Skeletal muscle cell (primary cell): ENCODE measurements at places on chromosomes 7 and 10.

DNA sequence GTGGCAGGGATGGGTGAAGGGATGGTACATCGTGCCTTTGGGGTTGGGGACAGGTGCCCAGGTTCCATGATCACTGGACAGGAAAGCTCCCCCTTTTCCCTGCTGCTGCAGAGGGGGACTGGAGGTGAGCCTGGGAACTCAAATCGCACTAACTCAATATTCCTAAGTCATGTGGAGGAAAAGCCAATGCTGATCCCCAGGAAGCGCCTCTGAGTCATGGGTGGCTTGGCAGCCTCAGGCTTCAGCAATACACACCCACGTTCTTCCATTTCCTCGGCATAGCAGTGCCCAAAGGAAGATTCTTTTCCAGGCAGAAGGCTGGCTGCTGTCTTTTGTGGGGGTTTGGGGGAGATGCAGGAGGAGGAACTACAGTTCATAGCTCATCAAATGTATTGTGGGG, 165.8 kb downstream of the CCDC3 start:
- DNase-seq, result no peak

- no peak for DNase-seq
Measured at GRCh38 chr7:372932-373791, 83.2 kb downstream of the FOXL3 start.

- no peak for DNase-seq
Measured at GRCh38 chr7:45184326-45185027, 26.9 kb downstream of the RAMP3 start.

- DNase-seq, result no peak
Measured at GRCh38 chr10:73494213-73494612, 1.6 kb downstream of the PPP3CB start.

DNA sequence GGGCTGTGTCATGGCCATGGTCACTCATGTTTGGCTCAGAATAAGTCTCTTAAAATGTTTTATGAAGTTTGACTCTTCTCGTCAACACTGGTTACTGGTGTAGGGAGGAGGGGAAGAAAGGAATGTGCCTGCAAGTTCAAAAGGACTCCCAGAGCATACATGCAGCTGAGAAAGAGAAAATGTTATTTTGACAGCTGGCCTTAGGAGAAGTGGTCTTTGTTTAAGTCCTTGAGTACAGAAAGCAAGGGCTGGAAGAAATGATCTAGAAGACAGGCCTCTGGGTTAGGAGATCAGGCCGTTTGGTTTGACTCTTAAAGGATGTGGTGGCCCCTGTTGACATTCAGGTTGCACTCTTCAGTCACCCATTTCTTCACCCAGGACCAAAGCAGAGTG, 245.5 kb downstream of the REEP3 start:
- peak; percentile 48 for DNase-seq

DNA sequence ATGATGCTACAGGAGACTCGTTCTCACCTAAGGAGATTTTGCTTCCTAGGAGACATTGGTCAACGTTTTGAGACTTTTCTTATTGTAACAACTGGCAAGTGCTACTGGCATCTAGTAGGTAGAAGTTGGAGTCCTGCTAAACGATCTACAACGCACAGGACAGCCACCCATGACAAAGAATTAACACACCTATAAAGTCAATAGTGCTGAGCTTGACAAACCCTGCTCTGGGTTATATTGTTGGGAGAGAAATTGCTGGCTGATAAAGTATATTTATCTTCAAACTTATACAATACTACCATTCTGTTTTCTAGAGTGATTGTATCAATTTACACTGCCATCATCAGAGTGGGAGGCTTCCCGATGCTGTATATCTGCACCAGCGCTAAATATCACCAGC, 57.8 kb downstream of the SAMD9 start:
- no peak for DNase-seq

DNA sequence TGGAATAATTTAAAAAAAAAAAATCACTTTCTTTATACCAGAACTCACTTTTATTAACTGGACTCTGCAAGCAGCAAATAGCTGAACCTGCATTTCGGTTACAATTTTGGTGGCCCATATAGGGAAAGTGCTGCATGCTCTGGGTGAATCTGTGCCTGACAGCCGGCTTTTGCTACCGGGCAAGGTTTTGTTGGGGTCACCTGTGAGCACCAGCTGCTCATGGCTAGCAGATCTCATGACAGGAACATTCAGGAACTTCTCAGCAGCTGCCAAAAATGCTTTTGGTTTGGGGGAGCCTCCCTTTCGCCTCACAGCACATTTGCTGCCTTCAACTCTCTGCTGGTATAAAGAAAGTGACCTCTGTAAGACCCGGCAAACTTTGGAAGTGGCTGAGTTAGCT, 13.2 kb upstream of the CREB3L2 start:
- no peak for DNase-seq

GRCh38 chr10:45373003-45373575, 927 bp upstream of the ALOX5 start:
- no peak for DNase-seq

DNA sequence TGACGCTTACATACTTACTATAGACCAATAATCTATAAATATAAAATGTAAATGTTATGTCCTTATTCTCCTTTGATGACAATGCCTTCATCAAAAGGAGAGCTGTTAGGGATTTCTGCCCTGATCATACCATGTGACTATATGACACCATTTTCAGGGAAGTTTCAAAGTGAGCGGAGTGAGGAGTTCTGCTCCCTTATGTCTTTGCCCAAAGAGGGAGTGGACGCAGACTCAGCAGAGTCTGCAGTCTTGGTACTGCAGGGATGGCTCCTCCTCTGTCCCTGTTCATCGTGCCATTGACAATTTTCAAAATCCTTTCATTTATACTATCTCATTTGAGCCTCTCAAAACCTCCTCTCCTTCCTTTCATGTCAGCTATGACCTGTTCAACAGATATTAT, 27.9 kb downstream of the HYAL4 start:
- no peak for DNase-seq

DNA sequence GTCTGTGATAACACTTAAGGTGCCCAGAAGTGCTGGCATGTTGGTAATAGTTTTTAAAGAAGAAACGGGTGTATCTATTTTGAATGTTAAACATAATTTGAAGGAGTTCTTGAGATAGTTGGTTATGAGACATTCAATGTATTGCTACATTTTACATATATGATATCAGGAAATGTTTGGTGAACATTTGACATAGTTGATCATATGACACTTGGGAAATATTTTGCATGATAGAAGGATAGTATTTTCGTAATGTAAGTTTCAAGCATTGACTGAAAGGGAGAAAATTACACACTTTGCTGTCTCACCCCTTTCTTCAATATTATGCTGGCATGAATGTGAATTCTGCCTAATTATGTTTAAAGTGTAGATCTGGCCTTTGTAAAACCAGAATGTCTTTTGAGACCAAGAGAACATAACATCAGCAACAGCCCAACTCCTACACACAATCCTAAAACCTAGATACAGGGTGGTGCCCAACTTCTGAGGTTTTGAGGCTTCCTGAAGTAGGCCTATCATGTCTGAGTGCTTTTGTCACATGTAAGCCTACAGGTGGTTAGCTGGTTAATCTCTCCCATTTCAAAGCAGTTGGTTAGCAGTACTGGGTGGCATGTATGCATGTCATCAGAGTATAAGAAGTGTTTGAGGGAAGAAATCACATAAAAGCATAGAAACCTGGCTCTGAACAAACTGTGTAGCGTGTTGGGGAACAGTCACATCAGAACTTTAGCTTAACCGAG, 2.1 kb downstream of the ADD3 start:
- no peak for DNase-seq

GRCh38 chr7:17844022-17844421, 96.3 kb downstream of the SNX13 start:
- DNase-seq, result no peak

DNA sequence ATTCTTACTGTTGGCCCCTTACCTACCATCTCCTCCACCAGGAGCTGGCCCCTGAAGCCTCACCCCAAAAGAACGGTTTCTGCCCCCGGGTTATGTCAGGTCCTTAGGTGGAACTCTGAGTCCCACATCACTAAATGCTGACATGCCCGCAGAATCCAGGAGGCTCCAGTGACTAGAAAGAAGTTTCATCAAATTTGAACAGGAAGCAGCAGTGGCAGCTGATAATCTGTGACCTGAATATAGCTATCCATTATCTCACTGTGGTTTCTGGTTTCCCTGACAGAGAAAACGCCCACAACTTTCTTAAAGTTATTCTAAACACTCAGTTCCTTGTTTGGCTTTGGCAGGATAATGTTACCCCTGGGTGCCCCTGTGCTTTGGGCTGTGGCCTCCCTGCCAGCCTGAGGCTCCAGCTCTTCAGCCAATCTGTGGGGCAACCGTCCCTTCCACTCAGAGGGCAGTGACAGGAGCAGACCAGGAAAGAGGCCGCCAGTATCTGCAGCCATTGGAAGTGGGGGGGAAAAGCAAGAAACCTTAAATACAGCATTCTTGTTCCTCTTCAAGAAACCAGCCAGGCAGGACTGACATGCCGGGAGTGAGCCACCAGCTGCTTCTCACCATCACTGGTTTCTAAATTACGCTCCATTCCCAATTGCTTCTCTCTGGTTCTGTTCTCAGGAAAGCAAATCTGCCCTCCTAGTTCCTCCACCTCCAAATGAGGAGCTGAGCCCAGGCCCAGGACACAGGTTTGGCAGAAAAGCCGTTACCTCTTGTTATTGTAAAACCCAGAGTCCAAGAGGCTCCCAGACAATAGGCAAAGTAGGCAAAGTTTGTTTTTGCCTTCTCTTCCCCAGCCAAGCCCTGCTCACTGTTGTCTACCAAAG, 41.2 kb upstream of the VCL start:
- no peak for DNase-seq

DNA sequence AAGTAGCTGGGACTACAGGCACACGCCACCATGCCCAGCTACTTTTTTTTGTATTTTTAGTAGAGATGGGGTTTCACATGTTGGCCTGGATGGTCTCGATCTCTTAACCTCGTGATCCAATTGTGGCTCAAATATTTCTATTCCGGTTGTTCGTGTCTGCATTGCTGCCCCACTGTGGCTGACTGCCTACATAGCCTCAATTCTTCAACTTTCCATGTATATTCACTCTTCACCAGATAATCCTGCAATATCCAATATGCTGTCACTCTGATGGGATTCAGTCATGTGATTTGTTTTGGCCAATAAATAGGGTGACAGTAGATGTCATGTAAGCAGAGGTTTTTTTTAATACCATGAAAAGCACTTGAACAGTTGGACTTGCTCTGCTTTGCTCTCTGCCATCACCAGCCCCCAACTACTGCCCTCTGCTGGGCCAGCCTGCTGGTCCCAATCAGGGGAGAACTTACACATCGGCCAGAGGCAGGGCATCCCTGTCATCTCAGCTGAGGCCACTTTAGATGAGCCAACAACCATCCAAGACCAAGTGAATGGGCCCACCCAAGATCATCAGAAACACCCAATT, 56.7 kb downstream of the NSUN6 start:
- no peak for DNase-seq

GRCh38 chr10:110387983-110388686, 83.4 kb upstream of the SMNDC1 start:
- DNase-seq, result no peak

GRCh38 chr7:48059706-48060105, 24.4 kb downstream of the C7orf57 start:
- no peak for DNase-seq

- peak; percentile 97 for DNase-seq
Measured at GRCh38 chr7:6317797-6318438, 45.5 kb upstream of the CYTH3 start.

GRCh38 chr7:45459476-45459875, 114.7 kb upstream of the ADCY1 start:
- DNase-seq, result no peak

DNA sequence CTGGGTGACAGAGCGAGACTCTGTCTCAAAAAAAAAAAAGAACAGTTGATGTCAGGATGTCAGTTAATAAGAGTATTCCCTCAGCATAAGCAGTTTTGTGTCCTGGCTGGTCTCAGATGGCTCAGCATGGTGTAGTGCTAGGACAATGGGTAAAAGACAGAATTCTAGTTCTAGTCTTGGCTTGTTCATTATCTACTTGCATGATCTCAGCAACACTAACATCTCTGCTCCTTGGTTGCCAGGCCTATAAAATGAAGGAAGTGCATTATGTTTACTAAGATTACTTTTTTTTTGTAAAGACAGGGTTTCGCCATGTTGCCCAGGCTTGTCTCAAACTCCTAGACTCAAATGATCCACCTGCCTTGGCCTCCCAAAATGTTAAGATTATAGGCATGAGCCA, 84.3 kb upstream of the SP8 start:
- DNase-seq, result no peak
